Renal cortex interstitium (tissue), 15 donors: ENCODE measurements at places on chromosomes 12 and 14. TPM values are rescaled to one million over a fixed set of nuclear protein-coding genes. Genes with fewer than 3 reads are reported as not detected.

DNA sequence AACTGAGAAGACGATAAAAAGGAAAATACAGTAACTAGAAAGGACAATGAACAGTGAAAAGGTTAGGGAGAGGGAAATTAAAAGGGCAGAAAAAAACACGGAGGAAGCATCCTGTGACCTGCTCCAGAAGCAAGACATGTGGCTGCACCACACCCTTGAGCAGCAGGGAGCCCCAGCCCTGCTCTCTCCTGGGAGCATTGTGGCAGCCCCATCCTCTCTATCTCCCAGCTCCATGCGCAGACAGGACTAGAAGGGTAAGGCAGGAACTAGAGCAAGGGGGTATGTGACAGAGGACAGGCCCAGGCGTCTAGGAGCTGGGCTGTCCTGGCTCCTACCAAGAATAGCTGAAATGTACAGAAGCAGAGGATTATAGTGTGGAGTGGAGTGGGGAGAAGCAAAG is 38.6 kb upstream of the SMUG1 start:
- no peak for DNase-seq

GRCh38 chr12:89162589-89163261 is 189.6 kb downstream of the DUSP6 start:
- DNase-seq: no peak

GRCh38 chr12:130522244-130522834 is 184.7 kb downstream of the PIWIL1 start:
- no peak for DNase-seq

- no peak for DNase-seq
These were observed 8.3 kb downstream of the IKZF4 start for GRCh38 chr12:56029166-56029519.

DNA sequence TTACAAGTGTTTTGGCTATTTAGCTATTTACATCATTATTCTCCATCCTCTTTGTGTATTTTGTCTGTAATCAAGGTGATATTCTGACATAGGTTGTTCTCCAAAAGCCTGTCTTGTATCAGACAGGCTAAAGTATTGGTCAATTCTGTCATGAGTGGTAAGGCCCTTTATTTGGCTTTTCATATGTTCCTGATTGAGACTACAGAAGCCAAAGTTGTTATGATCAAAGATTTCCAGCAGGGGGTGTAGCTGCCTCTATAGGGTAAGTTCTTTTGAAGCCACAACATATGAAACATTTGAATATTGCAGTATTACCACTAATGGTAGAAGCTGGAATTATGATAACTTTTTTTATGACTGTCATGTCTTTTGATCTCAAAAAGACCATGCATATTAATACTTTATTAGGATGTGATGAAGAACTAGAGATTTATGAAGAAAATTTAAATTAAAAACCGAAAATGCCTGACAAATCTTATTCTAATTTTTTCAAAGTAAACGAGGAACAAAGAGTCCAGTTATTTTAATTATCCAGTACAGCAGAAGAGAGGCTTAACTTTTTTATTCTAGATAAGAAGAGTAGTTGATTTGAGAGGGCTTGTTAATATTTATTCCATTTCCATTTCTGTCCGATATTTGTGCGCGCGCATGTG is 3.4 kb upstream of the ARHGAP5 start:
- peak; percentile 57 for DNase-seq

The RNFT2 gene
- polyA plus RNA-seq: 4.1 TPM

The STXBP6 gene
- polyA plus RNA-seq: 8.4 TPM

The KLRF1 gene
- polyA plus RNA-seq: 0.49 TPM

The SLC2A3 gene
- polyA plus RNA-seq: 25.3 TPM

The CCDC196 gene
- polyA plus RNA-seq: 0.12 TPM

The TAS2R42 gene
- polyA plus RNA-seq: 0.10 TPM

The IRF2BPL gene
- 62.4 TPM for polyA plus RNA-seq

The SLC6A12 gene
- polyA plus RNA-seq: 15.0 TPM
